T-helper 2 cell (primary cell): ENCODE measurements at places on chromosomes 16 and 17.

- DNase-seq: no peak
Measured at GRCh38 chr16:50831751-50832150, 89.9 kb downstream of the CYLD start.

GRCh38 chr16:66304151-66304550, 62.3 kb upstream of the CDH5 start:
- DNase-seq: no peak

DNA sequence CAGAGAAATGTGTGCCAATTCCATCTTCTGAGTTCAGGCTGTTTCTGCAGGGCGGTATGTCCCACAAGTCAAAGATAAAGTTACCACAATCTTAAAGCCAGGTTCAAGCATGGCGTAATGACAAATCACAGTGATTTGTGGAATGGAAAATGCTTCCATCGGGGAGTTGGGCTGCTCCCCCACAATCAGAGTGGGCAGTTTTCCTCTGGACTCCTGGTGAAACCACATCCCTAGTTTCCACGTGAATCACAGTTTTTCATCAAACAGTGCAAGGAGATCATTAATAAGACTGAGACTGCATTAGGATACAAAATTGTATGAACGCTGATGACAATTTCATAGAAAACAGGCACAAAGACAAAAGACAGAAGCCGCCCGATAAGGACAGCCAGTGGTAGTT, 3.6 kb downstream of the LITAF start:
- peak; percentile 19 for DNase-seq

GRCh38 chr17:55660178-55660886, 62.3 kb downstream of the TMEM100 start:
- DNase-seq: no peak

- DNase-seq: no peak
Measured at GRCh38 chr17:65514082-65514481, 47.4 kb downstream of the AXIN2 start.

DNA sequence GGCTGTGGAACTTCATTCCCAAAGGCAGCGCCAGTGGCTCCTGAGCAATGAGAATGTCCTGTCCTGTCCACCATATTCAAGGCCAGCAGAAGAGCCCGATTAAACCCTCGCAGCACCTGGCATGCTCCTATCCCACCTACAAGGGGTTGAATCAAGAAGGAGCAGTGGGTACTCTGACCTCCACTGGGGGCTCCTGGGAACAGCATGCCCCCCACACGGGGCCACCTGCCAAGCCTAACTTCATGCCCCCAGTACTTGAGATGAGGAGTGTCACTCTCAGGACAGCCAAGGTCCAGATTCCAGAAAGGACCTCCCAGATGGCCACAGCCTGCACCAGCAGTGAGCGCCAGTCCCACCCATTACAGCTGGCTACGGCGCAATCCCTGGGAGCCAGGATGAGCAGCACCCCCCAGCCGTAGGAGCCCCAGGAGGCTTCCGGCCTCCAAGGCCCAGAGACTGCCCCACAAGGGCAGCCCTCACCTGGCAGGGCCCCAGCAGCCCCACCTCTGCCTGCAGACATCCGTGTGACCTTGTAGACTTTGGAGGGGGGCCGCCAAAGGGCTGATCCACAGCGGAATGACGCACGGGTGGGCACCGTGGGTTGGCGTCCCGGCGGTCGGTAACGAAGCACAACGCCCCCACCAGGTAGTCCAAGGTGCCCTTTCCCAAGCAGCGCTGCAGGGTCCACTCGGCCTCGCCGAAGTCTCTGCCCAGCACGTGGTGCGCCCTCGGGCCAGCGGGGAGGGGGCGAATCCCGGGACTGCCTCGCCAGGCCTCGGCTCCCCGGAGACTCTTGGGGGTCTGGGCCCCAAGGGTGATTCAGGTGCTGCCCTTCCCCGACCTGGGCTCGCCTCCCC, 1.0 kb upstream of the MPDU1 start:
- no peak for DNase-seq

GRCh38 chr16:80962879-80963278, 43.8 kb downstream of the CMC2 start:
- no peak for DNase-seq

DNA sequence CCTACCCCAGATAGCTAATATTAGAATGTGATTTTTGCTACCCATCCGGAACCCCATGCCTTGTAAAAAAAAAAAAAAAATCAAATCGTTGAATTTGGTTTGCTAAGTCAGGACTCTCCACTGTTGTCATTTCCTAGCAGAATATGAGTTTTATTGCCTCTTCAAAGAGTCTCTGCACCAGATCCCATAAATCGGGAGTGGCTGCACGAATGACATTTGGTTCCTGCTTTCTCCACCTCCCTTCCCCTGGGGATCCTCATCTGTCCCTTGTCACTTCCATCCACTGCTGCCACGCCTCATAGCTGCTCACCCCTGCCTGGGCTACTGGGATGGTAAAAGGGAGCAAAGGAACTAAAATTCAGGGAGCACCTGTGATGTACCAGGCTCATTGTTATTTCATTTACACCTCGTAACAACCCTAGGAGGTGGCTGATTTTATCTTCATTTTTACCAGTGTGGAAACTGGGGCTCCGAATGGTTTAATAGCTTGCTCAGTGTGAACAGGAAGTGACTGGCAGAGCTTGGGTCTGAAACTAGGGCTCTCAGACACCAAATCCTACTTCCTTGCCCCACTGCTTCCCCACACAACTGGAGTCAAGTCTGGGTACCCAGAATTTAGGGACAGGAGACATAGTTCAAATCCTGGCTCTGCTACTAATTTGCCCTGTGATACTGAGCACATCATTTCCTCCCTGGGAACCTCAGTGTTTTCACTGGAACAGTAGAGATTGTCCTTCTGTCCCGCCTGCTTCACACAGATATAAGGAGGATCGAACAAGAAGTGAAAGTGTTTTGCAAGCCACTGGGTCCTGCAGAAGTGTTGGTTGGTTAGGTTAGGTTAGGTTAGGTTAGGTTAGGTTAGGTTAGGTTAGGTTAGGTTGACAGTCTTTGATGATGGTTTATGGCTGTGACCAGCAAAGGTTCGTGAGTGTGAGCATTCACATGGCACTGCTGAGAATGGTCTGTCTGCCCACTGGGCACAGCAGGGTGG, 585 bp upstream of the KRT36 start:
- DNase-seq: no peak

DNA sequence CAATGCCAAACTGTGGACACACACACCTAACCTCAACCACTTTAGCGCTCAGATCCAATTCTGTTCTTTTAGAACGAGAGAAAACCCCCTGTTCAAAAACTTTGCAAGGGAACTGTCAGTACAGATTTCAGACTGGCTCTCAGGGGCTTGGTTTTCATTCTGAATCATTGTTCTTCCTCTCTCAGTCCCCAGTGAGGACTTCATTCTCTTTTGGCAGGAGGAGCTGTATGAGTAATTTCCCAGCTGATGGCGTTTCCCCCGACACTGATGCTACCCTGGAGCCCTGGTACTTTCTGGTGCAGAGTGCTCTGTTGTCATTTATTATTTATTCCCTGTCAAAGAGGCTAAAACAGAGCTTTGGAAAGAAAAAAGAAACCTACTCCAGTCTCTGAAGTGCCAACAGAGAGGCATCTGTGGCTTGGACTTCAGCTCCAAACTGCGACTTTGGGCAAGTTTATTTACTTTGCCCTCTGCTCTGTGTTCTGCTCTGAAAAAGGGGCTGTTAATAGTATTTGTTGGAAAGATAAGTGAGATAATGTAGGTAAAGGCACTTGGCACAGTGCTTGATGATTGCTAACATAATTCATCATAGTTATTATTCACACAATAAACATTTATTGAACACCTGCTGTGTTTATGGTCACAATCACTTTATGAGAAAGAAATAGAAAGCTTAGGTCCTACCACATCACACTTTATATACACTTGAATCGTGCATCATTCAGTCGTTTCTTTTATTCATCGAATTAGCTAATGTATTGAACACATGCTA, 28.3 kb downstream of the ETV4 start:
- DNase-seq: no peak

DNA sequence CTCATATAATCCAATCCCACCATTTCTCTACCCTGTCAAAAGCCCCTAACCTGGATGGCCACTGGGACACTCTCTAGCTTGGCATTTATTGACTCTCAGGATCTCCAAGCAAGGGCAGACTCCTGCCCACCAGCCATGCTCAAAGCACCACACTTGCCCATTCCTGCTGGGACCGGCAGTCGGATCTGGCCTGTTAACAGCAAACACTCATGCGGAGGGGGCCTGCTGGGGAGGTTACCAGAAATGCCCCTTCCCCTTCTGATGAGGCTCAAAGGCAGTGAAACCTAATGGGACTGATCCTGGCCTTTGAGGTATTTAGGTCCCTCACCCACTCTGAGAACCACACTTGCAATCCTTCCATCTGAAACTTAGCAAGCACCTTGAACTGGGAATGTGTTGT, 6.5 kb upstream of the CCL1 start:
- DNase-seq: no peak

GRCh38 chr17:33145941-33146340, 147.2 kb downstream of the ASIC2 start:
- no peak for DNase-seq

DNA sequence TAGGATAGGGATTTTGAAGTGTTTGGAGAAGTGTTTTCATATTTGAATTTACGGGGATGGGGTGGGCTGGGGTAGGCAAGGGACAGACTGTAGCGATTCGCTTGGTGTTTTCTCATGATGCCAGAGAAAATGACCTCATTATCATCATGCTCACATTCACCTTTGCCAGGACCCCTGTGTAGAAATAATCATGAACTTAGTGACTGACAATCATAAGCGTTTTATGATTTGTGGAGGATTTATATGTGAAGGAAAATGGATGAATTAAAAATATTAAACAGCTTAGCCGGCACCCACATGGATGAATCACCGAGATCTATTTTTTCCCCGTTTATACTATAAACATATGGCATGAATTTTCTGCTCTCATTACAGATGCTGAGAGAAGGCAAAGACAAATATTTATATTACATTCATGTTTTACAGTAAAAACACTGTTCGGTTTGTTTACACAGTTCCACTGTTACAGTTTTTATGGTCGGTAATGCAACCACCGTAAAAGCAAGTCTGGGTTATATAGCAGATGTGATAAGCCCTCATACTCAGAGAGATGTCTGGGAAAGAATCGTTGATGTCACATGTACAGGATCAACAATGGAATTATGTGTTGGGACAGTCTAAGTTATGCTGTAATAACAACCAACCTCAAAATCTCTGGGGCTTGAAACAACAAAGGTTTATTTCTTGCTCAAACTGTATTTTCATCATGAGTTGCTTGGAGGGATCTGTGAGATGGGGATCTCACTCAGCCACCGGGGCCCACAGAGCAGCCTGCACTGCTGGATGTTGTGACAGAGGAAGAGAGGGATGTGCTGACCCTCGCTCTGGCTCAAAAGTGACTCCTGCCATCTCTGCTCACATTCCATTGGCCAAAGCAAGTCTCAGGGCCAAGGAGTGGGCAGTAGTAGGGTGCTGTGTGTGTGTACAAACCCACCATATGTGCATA, 85.1 kb downstream of the WWOX start:
- DNase-seq: no peak

DNA sequence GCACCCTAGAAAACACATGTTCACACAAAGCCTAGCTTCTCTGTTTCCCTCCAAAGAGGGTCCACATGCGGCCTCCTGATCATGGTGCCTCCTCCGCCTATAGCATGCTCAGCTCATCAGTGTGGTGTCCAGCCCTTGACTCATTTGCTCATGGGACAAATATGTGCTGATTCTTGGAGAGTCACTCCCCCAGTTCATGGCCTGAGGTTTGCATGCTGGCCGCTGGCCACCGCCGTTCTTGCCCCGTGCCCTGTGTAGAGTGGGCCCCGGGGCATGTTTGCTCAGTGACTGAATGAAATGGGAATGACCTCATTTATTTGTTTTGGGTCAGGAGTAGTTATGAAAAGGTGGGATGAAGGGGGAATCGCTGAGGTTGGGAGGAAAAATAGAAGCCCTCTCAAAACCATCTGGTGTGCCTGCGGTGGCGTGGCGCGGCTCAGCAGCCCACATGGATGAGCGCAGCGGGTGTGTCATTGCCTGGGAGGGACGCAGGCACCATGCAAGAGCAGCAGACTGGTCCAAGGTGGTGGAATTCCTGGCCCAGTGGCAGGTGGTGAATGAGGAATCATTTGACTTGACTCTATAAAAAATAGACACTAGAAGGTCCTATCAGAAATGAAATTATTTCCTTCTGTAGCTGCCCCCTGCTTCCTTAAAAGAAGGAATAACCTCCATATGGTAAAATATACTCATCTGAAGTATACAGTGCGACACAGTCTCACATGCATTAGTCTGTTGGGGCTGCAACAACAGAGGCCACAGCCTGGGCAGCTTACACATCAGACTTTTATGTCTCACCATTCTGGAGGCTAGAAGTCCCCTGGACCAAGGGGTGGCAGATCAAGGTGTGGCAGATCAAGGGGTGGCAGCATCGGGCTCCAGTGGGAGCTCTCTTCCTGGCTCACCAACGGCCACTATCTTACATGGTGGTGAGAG, 31.7 kb downstream of the CRISPLD2 start:
- DNase-seq: no peak

DNA sequence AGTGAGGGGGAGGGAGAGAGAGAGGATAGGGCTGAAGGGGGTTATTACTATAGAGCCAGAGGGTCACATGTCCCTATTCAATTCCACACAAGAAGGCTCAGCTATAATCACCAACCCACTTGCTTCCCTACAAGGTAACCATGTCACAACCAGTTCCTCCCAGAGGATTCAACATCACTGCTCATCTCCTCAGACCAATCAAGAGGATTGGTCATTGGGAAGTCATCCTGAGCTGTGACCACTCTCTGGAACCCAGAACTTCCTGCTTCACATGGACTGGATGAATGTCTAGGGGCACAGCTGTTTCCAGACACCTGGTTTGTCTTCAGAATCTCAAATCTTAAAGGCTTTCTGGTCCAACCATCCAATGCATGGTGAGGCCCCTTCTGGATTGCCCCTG, 154.9 kb upstream of the SDK2 start:
- no peak for DNase-seq

DNA sequence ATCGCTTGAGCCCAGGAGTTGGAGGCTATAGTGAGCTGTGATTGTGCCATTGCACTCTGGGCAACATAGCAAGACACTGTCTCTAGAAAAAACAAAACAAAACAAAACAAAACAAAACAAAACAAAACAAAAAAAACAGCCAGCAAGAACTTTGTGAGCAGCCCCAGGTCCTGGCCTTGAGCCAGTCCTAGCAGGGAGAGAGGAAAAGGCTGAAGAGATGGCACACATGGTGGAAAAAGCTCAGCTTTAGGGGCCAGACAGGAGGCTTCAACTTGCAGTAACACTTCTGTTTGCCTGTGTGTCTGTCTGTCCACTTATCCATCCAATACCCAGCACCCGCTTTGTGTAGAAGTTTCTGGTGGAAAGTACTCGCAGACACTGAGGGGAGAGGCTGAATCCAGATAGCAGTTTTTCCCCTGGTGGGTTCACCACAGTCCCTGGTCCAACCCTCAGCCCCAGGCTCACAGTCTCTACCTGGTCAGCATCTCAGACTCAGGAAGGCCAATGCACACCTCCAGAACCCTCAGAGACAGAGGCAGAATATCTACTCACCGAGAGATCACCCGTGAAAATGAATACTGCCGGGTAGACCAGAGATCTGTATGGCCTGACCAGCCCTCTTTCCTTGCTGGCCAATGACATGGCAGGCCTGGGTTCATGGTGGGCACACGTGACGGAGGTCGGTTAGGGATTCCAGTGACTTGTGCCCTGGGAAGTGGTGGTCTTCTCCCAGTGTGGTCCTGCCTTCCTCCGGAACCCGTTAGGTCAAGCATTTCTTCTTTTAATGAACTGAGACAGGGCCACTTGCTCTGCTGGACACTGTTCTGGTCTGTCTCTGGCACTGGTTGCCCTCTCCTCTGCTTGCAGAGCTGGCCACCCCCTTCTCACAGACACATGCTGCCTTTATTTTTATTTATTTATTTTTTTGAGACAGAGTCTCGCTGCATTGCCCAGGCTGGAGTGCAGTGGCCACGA, 79.5 kb upstream of the DNAJA2 start:
- no peak for DNase-seq
